SHP77 (cell line): ENCODE measurements at places on chromosomes 2 and 18.

GRCh38 chr2:233413559-233414272 lies 59.4 kb downstream of the DGKD start:
- DNase-seq = peak; percentile 49

- DNase-seq = no peak
Observed at GRCh38 chr2:121605820-121606733, 43.2 kb downstream of the CLASP1 start.

DNA sequence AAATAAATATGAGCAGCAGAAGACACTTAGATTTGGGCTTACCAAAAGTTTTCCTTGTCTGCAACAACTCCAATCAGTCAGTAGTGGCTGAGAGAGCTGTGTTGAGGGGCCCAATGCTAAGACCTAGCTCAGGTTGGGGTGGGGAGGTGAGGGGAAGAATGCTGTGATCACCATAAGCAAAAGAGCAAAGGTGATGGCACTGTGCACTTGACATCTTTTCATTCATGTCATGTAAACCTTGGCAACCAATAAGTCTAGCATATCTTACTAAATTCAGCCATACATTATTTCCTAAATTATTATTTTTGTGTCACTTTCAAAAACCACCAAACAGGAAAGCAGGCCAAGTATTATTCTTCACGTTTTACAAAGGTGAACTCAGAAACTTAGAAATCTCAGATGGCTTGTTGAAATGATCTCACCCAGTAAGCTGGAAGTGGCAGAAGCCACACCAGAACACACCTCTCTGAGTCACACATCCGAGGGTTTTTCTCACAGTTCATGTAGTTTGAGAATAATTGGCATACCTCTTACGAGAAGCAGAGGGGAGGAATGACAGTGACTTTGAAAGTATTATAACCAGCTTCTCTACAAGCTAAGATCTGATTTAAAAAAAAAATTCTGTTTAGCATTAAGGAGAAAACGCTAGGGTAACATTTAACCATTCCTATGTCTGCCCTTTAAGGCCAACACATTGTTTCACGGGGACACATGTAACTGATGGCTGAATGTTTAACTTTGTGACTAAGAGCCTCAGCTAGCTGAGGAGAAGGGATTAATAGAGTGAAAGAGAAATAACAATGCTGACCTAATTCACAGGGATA lies 43.3 kb upstream of the SETBP1 start:
- no peak for DNase-seq

DNA sequence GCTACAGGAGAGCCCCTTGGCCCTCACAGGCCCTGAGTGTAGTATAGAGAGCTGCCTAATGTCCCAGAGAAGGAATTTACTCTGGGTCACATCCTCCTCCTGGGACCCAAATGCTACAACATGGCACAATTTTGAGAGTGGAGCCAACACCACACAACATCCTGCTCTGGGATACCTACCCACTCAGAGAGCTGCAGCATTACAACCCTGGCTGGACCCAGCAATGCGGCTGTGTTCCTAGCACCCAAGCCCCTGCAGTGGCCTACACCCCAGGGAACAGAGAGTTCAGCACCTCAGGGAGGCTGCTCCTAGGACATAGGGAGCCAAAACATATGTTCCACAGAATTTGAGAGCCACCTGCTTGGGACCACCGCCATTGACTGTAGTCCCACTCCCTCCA lies 19.3 kb upstream of the FABP1 start:
- DNase-seq = no peak

GRCh38 chr2:234913208-234913626 lies 38.6 kb upstream of the SH3BP4 start:
- no peak for DNase-seq

DNA sequence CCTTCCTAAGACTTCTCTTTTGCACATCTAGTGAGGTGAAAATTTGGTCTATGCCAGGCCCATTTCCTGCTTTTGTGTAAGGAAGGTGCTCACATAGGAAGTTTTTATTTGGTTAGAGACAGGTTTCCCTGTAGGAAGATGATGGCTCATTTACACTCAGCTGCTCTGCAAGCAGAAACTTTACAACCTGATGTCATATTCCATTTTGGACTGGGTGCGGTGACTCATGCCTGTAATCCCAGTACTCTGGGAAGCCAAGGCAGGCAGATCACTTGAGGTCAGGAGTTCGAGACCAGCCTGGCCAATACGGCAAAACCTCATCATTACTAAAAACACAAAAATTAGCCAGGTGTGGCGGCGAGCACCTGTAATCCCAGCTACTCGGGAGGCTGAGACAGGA lies 35.8 kb downstream of the CASP10 start:
- no peak for DNase-seq

GRCh38 chr2:233096006-233096405 lies 35.9 kb downstream of the INPP5D start:
- DNase-seq = no peak

GRCh38 chr2:46163804-46164528 lies 133.2 kb upstream of the EPAS1 start:
- no peak for DNase-seq

DNA sequence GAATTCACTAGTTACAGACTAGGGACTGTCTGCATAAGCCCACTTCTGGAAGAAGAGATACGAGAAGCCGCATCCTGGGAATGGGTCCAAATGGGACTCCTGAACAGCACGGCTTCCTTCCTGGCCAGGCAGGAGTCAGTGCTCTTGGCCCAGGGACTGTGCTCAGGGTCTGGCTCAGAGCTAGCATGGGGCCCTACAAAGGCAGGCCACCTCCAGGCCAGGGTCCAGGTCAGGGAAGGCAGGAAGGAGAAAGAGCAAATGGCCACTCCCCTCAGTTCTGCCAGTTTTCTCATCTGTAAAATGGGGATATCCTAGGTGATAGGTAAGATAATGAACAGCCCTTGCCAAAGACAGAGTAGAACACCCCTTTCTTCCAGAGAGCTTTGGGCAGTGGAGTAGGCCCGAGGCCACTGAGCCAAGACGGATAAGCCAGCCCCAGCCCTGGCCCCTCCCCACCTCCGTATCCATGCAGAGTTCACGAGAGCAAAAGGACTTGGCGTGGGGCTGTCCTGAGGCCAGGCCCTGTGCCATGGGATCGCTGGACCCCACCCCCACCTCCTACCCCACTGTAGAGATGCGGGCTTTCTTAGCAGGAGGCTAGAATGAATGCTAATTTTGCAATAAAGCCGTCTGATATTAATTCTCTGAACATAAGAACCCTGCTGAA lies 190.1 kb downstream of the MGAT5 start:
- DNase-seq = no peak

DNA sequence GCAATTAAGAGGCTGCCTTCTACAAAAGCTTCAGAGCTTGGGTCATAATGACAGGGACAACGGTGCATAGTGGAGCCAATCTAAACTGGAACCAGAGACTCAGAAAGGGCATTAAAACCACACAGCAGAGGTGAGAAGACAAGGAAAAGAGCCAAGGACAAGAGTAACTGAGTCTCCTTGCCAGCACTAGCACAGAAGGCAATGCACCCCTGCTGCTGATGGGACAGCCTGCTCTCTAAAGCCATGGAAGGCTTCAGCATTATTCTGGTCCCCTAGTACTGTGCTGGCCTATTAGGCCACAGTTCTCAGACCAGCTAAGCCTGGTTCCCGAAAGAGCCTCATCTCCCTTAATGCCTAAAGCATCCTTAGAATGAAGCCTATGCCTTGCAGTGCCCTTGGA lies 15.5 kb downstream of the MYO5B start:
- no peak for DNase-seq

DNA sequence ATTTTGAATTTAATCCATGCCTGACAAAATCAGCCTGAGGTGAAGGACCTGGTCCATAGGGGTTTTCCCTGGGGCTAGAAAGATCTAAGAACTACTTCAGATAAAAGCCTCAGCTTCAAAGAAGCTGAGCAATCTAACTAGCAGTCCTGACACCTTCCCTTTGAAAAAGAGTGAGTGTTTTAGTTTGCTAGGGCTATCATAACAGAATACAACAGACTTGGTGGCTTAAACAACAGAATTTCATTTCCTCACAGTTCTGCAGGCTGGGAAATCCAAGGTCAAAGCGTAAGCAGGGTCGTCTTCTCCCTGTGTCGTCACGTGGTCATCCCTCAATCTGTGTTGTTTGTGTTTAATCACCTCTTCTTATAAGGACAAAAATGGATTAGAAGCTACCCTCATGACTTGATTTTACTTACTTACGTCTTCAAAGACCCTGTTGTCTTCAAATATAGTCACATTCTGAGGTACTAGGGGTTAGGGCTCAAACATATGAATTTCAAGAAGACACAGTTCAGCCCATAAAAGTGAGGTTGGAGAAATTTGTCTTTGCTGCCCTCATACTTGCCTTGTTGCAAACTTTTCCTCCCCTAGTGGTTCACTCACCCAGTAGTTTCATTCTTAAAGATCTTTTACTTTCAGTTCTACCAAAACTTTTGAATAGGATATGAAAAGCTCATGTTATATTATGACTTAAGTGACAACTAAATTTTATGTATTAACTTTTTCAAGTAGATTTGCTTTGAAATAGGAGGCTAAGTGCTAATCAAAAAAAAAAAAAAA lies 673.8 kb downstream of the ARHGAP15 start:
- DNase-seq = no peak

DNA sequence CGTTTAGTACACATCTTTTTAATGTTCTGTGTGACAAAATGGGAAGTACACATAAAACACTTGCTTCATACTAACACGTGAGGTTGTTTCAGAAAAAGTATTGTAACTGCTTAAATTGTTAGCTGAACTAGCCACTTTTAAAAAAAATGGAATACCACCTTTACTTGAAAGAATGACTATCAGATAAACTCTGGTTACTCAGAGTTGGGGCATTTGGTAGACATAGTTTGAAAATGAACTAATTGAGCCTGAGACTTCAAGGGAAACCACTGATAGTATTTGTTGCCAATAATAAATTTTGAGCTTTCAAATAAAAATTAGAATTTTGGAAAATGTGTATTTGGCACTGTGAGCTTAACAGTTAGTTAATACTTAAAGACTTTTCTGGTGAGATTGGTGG lies 103.0 kb upstream of the FBXO11 start:
- no peak for DNase-seq

- no peak for DNase-seq
Observed at GRCh38 chr2:218957671-218958070, 1.8 kb upstream of the CDK5R2 start.

- DNase-seq = no peak
Observed at GRCh38 chr2:189841019-189841418, 56.8 kb downstream of the PMS1 start.

DNA sequence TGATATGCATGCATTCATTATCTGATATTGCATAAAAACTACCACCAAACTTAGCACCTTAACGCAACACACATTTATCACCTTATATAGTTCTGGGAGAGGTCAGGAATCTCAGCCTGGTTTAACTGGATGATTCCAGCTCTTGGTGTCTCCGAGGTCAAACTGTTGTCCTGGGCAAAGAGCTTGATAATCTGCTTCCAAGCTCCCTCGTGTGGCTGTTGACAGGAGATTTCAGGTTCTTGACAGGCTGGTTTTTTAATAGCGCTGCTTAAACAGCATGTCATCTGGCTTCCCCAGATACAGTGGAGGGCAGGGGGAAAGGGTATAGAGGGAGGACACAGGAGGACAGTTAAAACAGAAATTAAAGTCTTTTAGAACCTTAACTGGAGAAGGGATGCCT lies 785.0 kb downstream of the CNTNAP5 start:
- DNase-seq = peak; percentile 63

GRCh38 chr2:224524657-224525056 lies 60.5 kb downstream of the CUL3 start:
- no peak for DNase-seq

DNA sequence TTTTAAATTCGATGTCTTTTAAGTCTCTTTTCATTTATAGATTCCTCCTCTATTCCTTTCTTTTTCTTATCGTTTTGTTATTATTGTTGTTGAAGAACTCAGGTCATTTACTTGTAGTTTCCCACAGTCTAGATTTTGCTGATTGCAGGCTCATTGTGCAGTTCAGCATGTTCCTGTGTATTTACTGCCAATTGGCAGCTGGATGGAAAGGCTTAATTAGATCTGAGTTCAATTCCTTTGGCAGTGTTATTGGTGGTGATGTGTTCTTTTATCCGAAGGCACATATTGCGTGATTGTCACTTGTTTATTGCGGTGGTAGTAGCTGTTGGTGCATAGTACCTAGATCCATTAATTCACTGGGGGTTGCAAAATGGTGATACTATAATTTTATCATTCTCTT lies 180.7 kb downstream of the BABAM2 start:
- no peak for DNase-seq

DNA sequence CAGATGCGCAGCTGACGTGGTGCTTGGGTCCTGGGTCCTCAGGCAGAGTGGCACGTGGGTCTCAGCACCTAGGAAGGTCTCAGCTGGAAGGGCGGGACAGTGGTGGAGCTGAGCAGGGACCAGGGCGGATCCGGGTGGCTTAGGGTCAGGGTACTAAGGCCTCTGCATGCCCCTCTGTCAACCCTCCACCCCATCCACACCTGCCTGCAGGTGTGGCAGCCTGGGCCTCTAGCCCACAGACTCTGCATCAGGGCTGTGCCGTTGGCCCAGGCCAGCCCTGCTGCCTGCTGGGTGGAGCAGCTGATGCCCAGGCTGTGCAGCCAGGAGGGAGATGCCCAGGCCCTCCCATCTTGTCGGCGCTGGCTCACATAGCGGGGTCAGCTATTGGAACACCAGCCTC lies 24.6 kb upstream of the OTOS start:
- DNase-seq = no peak

GRCh38 chr2:36800381-36800780 lies 103.9 kb downstream of the VIT start:
- no peak for DNase-seq

- DNase-seq = no peak
Observed at GRCh38 chr2:120749506-120750431, 14.1 kb downstream of the GLI2 start.

GRCh38 chr2:101776172-101777043 lies 78.9 kb downstream of the MAP4K4 start:
- no peak for DNase-seq

GRCh38 chr2:232236200-232236599 lies 142.4 kb upstream of the ALPP start:
- no peak for DNase-seq
